Neural progenitor cell (in vitro differentiated cells): ENCODE measurements at places on chromosomes 7 and 10. TPM values are rescaled to one million over a fixed set of nuclear protein-coding genes. Genes with fewer than 3 reads are reported as not detected.
A peak's percentile ranks its signal among the peaks of the same experiment; 100 is the strongest.

- H3K36me3 ChIP-seq = no peaks in the 10 kb centered on the region
- peaks cover 20% of the 10 kb centered on the region for H3K4me1 ChIP-seq
- no peaks in the 10 kb centered on the region for H3K27me3 ChIP-seq
- no peak for DNase-seq
- H3K4me3 ChIP-seq = no peak overlapping the region
Measured at GRCh38 chr7:4745971-4746919, 29.2 kb upstream of the AP5Z1 start.

DNA sequence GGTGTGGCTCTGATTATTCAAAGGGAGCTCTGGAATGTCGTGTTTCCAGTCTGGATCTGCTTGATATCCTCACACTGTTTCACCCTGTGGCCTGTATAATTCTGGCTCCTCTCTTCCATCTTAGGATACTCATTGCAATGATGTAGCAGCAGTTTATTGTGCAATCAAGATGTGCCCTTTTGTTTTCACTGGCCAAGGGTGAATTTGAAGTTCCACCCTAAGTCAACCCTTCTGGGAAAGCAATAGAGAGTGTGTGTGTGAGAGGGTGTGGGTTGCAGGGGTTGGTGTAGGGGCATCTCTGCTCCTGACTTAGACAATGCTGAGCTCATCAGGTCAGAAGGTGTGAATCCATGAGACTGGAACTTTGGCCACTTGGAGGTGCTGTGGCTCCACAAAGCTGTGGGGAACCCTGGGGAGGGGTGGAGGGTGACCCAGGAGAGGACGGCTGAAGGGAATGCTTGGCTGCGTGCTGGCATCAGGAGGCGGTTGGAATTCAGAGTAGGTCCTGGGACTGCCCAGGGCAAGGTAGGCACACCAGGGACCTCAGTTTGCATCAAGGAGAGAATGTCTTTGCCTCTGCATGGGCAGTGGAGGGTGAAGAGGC is 118.0 kb upstream of the PRSS58 start:
- H3K36me3 ChIP-seq = no peaks in the 10 kb centered on the region
- H3K4me1 ChIP-seq = peaks cover 4% of the 10 kb centered on the region
- peak; percentile 59 for DNase-seq
- no peak overlapping the region for H3K4me3 ChIP-seq

DNA sequence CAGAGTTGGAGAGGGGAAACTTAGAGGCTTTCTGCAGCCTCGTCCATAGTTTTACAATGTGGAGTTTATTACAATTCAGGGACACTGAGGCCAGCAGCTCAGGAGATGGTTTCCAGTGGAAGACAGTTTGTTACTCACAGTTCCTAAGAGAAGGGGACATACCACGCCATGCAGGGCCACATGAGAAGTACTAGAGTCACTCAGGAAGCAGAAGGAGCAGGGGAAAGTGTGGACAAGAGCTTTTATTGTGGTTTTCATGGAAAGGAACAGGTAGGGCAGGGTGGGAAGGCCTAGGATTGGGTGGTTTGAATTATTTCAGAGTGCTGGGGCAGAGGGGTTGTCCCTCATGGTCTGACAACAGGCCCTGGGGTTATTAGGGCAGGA is 292.1 kb upstream of the IGFBP3 start:
- H3K4me1 ChIP-seq = peaks cover 12% of the 10 kb centered on the region
- no peaks in the 10 kb centered on the region for H3K36me3 ChIP-seq
- H3K4me3 ChIP-seq = no peak overlapping the region
- H3K27ac ChIP-seq = no peak overlapping the region
- no peak for DNase-seq
- no peaks in the 10 kb centered on the region for H3K27me3 ChIP-seq

DNA sequence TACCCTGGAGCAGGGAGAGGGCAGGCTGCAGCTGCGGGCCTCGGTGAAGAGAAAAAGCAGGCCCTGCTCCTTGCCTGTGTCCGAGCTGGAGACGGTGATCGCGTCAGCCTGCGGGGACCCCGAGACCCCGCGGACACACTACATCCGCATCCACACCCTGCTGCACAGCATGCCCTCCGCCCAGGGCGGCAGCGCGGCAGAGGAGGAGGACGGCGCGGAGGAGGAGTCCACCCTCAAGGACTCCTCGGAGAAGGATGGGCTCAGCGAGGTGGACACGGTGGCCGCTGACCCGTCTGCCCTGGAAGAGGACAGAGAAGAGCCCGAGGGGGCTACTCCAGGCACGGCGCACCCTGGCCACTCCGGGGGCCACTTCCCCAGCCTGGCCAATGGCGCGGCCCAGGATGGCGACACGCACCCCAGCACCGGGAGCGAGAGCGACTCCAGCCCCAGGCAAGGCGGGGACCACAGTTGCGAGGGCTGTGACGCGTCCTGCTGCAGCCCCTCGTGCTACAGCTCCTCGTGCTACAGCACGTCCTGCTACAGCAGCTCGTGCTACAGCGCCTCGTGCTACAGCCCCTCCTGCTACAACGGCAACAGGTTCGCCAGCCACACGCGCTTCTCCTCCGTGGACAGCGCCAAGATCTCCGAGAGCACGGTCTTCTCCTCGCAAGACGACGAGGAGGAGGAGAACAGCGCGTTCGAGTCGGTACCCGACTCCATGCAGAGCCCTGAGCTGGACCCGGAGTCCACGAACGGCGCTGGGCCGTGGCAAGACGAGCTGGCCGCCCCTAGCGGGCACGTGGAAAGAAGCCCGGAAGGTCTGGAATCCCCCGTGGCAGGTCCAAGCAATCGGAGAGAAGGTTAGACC is 138.0 kb upstream of the STK17A start:
- DNase-seq = no peak

DNA sequence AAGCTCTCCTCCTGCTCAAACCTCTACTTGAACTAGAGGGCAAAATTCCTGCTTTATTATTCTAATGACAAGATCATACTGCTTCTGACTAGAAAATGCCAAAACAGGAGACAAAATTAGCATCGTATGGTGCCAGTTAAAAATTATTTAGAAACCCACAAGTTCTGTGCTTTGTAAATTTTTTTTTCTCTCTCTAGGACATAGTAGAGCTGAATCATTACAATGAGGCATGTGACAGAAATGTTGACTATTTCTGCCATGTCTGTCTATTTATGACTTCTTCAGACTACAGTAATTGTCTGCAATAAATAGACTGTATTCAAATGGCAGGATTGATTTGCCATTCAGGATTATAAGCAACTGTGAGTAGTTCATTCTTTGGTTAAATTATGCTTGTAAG is 335.8 kb downstream of the PRPF18 start:
- H3K4me3 ChIP-seq = no peak overlapping the region
- no peak for DNase-seq
- H3K36me3 ChIP-seq = no peaks in the 10 kb centered on the region
- peaks cover 7% of the 10 kb centered on the region for H3K4me1 ChIP-seq
- no peaks in the 10 kb centered on the region for H3K27me3 ChIP-seq
- H3K27ac ChIP-seq = no peak overlapping the region

DNA sequence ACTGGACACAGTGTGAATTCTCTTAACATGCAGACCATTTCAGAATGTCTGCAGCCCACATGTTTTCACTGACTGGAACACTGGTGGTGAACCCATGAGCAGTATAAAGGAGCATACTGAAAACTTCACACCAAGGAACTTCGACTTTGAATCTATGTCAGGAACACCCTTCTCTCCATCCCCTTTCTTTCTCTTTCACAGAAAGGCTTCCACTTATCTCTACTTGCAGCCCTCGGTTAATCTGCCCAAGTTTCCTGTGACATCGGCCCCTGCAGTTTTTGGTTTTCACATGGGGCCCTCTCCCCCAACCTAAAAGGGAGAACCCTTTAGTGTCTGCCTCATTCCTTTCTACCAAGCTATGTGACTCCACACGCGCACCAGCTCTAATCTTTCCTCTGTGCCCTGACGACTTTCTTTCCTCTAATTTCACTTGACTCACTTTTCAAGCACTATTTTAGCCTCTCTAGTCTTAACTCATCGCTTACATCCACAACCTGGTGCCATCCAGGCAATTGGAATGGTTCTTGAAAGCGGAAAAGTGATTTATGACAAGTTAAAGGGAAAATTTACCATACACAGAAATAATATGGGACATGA is 70.1 kb downstream of the RELN start:
- H3K36me3 ChIP-seq = no peaks in the 10 kb centered on the region
- DNase-seq = no peak
- H3K4me1 ChIP-seq = no peaks in the 10 kb centered on the region

- H3K36me3 ChIP-seq = no peaks in the 10 kb centered on the region
- no peak for DNase-seq
- no peaks in the 10 kb centered on the region for H3K27me3 ChIP-seq
Measured at GRCh38 chr7:93156884-93157283, 8.7 kb upstream of the SAMD9L start.

DNA sequence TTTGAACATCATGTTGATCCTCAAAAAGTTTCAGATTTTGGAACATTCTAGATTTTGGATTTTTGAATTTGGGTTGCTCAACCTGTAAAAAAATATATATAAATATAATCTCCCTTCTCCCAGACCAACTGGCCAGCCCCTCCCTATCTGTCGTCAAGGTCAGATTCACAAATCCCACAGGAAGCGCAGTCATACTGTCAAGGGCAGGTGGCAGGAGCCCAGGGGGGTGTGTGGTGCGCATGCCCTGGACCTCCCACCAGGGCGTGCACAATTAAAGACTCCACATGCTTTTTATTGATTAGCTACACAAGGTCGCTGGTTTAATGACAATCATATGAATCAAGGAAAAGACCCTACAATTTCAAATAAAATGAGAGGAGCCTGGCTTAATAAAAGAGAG is 77.0 kb upstream of the EEPD1 start:
- no peak overlapping the region for H3K27ac ChIP-seq
- peaks cover 10% of the 10 kb centered on the region for H3K4me1 ChIP-seq
- no peak overlapping the region for H3K4me3 ChIP-seq

- H3K4me3 ChIP-seq = no peak overlapping the region
- H3K27me3 ChIP-seq = peaks cover 15% of the 10 kb centered on the region
- peaks cover 4% of the 10 kb centered on the region for H3K4me1 ChIP-seq
Measured at GRCh38 chr10:48609899-48610584, 5.2 kb upstream of the ARHGAP22 start.

GRCh38 chr7:51067757-51068156 is 248.9 kb downstream of the COBL start:
- no peak overlapping the region for H3K27ac ChIP-seq
- no peak overlapping the region for H3K4me3 ChIP-seq
- no peaks in the 10 kb centered on the region for H3K27me3 ChIP-seq
- no peaks in the 10 kb centered on the region for H3K36me3 ChIP-seq

GRCh38 chr10:22550732-22551131 is 163.6 kb downstream of the PIP4K2A start:
- H3K27ac ChIP-seq = no peak overlapping the region
- peaks cover 48% of the 10 kb centered on the region for H3K4me1 ChIP-seq
- no peak overlapping the region for H3K4me3 ChIP-seq
- H3K36me3 ChIP-seq = no peaks in the 10 kb centered on the region
- H3K27me3 ChIP-seq = no peaks in the 10 kb centered on the region

GRCh38 chr7:156356551-156356950 is 284.0 kb upstream of the RNF32 start:
- H3K27me3 ChIP-seq = no peaks in the 10 kb centered on the region
- H3K4me1 ChIP-seq = no peaks in the 10 kb centered on the region
- no peaks in the 10 kb centered on the region for H3K36me3 ChIP-seq

DNA sequence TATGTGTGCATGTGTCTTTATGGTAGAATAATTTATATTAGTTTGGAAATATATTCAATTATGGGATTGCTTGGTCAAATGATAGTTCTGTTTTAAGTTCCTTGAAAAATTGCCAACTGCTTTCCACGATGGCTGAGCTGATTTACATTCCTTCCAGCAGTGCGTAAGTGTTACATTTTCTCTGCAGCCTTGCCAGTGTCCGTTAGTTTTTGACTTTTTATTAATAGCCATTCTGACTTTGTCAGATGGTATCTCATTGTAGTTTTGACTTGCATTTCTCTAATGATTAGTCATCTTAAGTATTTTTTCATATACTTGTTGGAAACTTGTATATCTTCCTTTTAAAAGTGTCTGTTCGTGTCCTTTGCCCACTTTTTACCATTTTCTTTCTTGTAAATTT is 434.2 kb upstream of the POT1 start:
- no peaks in the 10 kb centered on the region for H3K36me3 ChIP-seq
- no peak overlapping the region for H3K4me3 ChIP-seq
- DNase-seq = no peak
- no peaks in the 10 kb centered on the region for H3K4me1 ChIP-seq

- no peaks in the 10 kb centered on the region for H3K4me1 ChIP-seq
- H3K4me3 ChIP-seq = no peak overlapping the region
- no peaks in the 10 kb centered on the region for H3K36me3 ChIP-seq
Measured at GRCh38 chr7:12601302-12601869, 30.9 kb downstream of the SCIN start.

GRCh38 chr10:107144490-107144889 is 20.0 kb downstream of the SORCS1 start:
- H3K4me1 ChIP-seq = no peaks in the 10 kb centered on the region
- H3K4me3 ChIP-seq = no peak overlapping the region
- DNase-seq = peak; percentile 61
- H3K27me3 ChIP-seq = no peaks in the 10 kb centered on the region
- no peaks in the 10 kb centered on the region for H3K36me3 ChIP-seq

DNA sequence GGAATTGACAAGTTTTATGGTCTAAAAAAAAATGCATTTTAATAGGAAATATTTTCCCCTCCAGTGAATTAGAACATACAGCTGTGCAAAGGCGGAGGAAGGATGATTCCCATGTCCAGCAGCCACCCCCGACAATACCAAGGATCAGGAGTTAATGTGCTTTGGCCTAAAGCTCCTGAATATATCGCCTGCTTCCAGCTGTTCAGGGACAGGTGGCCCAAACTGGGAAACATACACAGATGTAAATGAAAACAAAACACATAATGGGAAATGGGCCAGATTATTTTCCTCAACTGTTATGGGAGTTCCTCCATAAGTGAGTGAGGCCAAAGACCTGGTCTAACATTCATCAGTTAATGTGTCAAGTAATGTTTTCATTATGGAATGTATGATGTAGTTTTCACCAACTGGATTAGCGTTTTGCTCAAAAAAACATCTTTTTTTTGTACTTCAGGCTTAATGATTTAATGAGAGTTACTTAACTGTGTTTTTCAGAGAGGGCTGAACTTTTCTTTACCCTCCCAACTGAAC is 55.1 kb upstream of the LAMB1 start:
- no peaks in the 10 kb centered on the region for H3K36me3 ChIP-seq
- no peak overlapping the region for H3K4me3 ChIP-seq
- no peak for DNase-seq
- H3K4me1 ChIP-seq = no peaks in the 10 kb centered on the region

GRCh38 chr7:22793593-22794462 is 28.8 kb downstream of the TOMM7 start:
- DNase-seq = no peak
- H3K4me1 ChIP-seq = no peaks in the 10 kb centered on the region
- H3K36me3 ChIP-seq = no peaks in the 10 kb centered on the region
- H3K4me3 ChIP-seq = no peak overlapping the region
- no peak overlapping the region for H3K27ac ChIP-seq

ZNF736 gene
- not detected in 2 replicates for total RNA-seq

STAMBPL1 gene
- 1.6 and 1.9 TPM in 2 replicates for total RNA-seq

NOS3 gene
- 1.3 and 11.0 TPM in 2 replicates for total RNA-seq

ELOVL3 gene
- total RNA-seq = 0.40 TPM in 1 of 2 replicates, not detected in the other

NSMCE4A gene
- total RNA-seq = 159 and 223 TPM in 2 replicates

AKR1D1 gene
- 0.28 TPM in 1 of 2 replicates, not detected in the other for total RNA-seq

SPDYE2 gene
- total RNA-seq = not detected in 2 replicates

WEE2 gene
- total RNA-seq = 0.12 TPM in 1 of 2 replicates, not detected in the other

DYNC1I1 gene
- total RNA-seq = 0.53 and 0.79 TPM in 2 replicates

ITPRIP gene
- 1.6 and 4.4 TPM in 2 replicates for total RNA-seq
